ENCODE measurements at places on chromosomes 7 and 10.

DNA sequence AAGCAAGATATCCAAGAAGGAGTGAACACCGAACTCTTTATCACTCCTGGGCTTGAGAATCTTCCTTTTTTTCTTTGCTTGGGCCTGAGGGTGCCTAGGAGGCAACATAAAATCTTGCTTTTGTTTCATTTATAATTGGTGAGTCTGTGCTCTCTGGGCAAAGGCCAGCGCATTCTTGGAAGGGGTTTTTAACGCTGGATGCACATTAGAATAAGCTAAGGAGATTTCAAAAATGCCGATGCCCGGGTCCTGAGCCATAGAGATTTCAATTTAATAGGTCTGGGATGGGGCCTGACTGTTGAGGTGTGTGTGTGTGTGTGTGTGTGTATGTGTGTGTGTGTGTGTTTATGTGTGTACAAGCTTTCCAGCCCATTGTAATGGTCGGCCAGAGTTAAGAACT lies 62.0 kb upstream of the SORCS3 start:
- DNase-seq, result no peak

DNA sequence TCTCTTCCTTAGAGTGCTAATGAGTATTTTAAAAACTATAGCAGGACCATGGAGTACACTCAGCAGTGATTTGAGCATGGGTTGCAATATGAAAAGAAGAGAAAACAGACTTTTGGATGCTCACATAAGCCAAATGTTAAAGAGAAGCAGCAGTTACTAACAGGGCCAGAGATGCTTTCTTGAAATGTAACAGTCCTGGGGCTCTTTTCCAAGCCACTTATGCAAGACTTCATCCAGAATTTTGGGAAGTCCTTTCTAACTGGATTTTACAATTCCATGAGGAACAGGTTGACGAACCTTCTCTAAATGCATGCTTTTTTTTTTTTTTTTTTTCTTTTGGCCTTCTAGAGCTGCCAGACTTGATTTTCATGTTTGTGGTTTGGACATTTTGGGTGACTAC lies 282.0 kb downstream of the SEC23IP start:
- DNase-seq, result no peak

GRCh38 chr10:49657606-49658005 lies 21.8 kb upstream of the C10orf53 start:
- DNase-seq, result no peak

GRCh38 chr7:28688651-28689050 lies 269.5 kb downstream of the TRIL start:
- DNase-seq, result no peak

DNA sequence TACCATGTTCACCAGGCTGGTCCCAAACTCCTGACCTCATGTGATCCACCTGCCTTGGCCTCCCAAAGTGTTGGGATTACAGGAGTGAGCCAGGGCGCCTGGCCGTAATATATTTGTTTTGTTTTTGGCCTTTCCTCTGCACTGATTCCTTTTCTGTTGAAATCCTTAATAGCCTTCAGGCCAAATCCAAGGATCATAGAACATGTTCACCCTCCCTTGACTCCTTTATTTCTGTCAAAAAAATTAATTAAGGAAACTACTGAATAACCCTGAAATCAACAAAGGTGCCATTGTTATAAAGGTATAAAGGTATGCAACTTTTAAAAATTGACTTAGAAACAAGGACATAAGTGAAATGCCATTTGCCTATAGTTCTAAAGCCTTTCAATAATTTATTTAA lies 15.5 kb upstream of the RALA start:
- DNase-seq, result no peak

- DNase-seq, result no peak
Measured at GRCh38 chr10:50375051-50375452, 123.7 kb upstream of the ASAH2 start.

- no peak for DNase-seq
Measured at GRCh38 chr10:78754269-78755062, 314.3 kb upstream of the ZMIZ1 start.
